ENCODE measurements at places on chromosomes 2 and 18.

DNA sequence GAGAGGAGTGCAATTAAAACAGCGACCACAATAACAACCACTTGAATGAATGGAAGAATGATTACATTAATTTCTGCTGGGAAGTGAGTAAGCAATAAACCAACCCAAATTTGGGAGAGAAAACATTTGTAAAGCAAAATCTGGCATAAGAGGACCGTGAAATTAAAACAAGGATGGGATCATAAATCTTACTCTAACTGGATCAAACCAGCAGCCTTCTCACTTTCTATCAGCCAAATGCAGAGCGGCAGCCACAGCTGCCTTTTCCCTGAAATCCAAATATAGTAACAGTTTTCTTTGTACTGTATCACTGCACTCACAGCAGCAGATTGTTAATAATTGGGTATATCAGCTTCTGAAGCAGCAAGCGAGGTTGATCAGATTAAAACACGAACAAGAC is 245.2 kb upstream of the REG3G start:
- no peak overlapping the region for H3K4me3 ChIP-seq
- H3K27me3 ChIP-seq = no peaks in the 10 kb centered on the region
- no peak for DNase-seq
- H3K27ac ChIP-seq = no peak overlapping the region
- no peaks in the 10 kb centered on the region for H3K36me3 ChIP-seq
- H3K4me1 ChIP-seq = no peaks in the 10 kb centered on the region

- H3K4me1 ChIP-seq = no peaks in the 10 kb centered on the region
- no peak overlapping the region for H3K27ac ChIP-seq
- H3K27me3 ChIP-seq = no peaks in the 10 kb centered on the region
Observed at GRCh38 chr18:36275561-36275960, 22.0 kb upstream of the FHOD3 start.

- no peaks in the 10 kb centered on the region for H3K27me3 ChIP-seq
- H3K4me1 ChIP-seq = peaks cover 3% of the 10 kb centered on the region
- no peak overlapping the region for H3K4me3 ChIP-seq
- no peaks in the 10 kb centered on the region for H3K36me3 ChIP-seq
Observed at GRCh38 chr2:181318504-181319280, 138.5 kb upstream of the ITGA4 start.

DNA sequence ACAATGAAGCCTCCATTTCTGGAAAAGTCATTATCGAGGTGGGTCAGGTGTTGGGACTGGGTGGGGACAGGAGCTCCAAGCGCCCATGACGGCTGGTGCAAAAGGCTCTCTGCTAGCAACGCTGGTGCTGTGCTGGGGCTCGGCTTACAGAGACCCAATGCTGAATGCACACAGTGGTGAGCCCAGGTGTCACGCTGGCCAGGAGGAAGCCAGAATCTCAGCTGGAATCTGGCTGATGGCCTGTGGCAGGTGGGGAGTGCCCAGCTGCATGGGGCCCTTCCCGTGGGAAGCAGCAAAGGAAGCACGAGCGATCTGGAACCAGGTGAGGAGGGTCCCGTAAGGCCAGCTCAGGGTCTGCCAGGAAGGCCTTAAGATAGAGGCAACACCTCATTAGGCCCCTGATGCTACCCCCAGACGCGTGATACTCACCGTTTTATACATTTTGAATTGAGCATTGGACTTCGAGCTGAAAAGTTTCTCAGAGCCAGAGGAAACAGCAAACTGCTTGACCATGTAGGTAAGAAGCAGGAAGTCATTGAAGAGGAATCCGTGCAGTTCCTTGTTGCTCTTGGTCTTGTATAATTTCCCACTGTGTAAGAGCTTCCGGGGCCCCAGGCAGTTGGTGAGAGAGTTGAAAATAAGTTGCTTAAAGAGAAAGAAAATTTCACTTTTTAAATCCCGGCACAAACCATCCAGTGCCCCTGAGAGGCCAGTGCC is 34.7 kb downstream of the FAM228A start:
- no peaks in the 10 kb centered on the region for H3K27me3 ChIP-seq
- H3K27ac ChIP-seq = no peak overlapping the region
- no peak overlapping the region for H3K4me3 ChIP-seq
- DNase-seq = no peak
- no peaks in the 10 kb centered on the region for H3K4me1 ChIP-seq
- H3K36me3 ChIP-seq = peaks cover 55% of the 10 kb centered on the region

Data from CD8-positive, alpha-beta memory T cell (primary cell).